NK-92 treated with Interleukin-12 subunit alpha and Interleukin-12 subunit beta, amount 100 ng/mL, for 24 hours (cell line): ENCODE measurements at places on chromosomes 16 and 17.

DNA sequence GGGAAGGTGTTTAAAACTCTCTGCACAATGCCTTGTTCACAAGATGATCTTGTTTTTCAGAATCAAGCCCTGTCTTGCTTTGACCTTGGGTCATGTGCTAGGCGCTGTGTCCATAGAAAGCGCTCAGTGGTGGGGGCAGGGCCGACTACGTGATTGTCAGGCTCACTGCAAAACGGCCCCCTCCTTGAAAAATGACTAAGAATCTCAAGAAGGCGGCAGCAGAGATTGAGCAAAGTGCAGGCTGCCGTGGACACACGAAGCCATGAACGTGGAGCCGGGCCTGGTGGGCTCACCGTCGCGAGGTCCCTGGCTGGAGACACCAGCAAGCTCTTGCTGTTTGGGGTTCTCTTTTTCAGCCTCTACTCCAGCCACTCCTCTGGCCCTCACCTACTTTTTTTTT lies 10.2 kb downstream of the ATP2C2 start:
- no peak for DNase-seq

DNA sequence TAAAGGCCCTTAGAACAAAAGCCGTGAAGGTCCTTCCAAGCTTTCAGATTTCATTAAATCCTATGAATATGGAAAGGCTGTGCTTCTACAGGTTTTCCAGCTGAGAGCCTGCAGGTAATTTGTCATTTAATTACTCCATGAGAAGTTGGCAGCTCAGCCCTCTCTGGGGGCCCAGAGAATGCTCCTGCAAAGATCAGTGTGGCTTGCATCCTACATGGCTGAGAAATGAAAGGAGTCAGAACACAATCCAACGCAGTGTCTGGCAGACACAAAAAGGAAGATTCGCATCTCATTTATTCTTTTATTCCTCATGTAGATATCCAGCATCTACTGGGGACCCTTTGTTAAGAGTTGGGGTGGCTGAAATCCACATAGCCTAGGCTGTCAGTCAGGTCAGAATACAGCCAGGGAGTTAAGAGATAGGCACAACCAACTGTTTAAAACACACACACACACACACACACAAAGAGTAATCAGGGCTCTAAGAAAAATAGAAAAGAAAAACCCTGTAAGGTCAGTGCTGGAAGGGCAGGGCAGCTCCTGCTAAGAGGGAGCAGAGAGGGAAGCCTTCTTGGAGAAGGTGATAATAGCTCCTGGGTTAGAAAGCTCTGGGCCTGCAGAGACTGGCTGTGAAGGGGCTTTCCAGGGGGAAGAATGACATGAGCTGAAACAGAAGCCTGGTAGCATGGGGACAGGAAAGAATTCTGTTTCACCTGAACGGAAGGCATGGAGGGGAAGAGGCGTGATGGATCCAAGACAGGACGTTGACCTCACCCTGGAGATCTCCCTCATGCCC lies 46.9 kb upstream of the WSCD1 start:
- DNase-seq, result no peak

DNA sequence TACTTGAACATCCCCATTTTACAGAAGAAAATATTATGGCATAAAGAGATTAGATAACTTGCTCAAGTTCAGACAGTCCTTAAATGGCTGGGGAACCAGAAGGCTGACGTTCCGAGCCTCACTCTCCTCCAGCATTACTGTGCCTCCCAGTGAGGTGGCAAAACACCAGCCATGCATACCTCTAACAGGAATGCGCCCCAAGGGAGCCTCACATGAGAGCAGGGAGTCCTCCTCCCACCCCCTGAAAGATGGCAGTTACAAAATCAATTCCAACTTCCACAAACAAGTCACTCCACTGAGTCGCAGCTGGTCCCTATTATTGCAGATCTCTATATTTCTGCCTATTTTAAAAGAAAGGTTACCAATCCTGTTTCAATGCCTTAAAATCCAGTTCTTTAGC lies 55.5 kb downstream of the ANKFY1 start:
- no peak for DNase-seq

DNA sequence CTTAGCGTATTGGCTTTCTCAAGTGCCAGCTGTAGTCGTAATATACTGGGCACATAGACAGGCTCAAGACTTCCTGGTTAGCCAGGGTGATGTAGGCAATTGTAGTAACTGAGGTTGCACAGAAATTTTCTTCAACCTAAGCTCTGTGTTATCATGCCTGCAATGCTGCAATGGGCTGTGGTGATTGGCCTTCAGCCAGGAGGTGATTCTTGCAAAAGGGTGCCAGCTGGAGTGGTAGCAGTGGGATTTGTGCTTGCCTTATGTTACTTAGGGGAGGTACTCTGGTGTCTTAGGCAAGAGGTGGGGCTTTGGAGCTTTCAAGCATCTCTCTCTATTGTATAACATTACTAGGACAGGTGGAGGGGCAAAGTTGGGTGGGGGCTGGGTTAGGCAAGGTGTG lies 495.1 kb downstream of the CDH11 start:
- DNase-seq, result no peak
